Right renal cortex interstitium (tissue), 3 donors: ENCODE measurements at places on chromosomes 1 and 21.

DNA sequence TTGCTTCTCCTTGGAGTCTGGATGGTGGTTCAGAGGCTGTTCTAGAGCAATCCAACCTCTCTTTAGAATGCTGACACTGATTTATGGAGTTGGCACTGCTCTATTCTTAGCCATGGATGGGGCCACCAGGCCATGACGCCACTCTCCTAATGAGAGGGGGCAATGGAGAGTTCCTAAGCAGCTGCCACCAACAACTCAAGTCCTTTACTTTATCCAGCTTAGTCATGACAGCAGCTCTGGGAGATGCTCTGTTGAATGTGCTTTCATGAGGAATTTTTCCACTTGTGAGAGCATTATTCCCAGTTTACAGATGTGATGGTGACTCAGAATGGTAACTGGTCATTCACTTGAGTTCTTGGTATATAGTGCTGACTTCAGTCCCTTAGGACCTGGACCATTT is 366.3 kb downstream of the HHAT start:
- DNase-seq: no peak

DNA sequence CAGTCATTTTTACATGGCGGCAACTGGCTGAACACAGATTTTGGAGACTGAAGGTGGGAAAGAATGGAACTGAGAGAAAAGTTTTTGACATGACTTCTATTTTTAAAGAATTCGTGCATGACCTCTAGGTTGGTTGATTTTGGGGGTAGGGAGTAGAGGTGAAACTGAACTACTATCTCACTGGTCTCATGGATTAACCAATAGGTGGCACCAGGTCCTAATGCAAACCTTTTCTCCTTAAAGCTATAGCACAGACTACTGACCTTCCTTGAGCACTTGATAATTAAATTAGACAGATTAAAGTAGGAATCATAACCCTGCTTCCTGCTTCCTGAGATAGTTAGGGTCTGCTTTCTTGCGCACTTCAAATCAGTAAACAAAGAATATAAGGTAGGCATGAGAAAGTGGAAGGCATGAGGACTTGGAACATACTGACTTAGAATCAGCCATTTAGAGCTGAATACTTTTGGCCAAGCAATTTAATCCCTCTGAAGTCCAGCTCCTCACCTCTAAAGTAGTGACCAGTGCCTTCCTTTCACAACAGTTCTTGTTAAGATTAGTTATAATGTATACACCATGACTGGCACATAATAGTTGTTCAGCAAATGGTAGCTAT is 206.0 kb downstream of the CENPF start:
- no peak for DNase-seq

DNA sequence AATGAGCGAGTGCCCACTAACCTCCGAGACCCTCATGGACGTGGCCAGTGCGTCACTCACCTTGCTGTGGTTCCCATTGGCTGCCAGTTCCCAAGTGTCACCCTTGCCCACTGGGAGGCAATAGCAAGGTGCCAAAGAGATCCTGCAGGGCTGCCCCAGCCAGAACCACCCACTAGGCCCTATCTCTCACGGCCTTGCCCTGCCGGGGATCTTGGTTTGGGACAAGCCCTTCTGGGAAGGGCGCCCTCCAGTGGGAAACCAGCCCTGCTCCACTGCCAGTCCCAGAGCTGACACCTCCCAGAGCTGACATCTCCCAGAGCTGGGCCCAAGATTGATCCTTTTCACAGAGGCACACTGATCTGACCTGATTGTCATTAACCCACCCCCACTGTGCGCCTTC is 2.1 kb upstream of the SELENON start:
- DNase-seq: no peak

DNA sequence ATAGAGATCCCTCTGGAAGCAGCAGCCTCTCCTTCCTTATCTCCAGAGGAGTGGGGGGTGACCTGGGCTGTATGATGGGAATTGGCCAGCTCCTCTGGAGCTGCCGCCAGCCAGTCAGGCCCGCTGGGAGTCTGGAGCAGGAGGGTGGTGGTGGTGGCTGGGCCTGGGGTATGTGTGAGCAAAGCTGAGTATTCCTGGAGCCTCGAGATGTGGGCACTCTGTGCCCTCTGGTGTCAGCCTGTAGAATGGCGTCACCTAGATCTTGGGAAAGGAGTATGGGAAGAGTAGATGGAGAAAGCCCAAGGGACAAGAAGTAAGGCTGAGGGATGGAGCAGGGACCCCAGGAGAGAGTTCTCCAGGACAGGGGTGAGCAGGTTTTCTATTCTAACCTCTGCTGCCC is 16.0 kb downstream of the VANGL2 start:
- no peak for DNase-seq

DNA sequence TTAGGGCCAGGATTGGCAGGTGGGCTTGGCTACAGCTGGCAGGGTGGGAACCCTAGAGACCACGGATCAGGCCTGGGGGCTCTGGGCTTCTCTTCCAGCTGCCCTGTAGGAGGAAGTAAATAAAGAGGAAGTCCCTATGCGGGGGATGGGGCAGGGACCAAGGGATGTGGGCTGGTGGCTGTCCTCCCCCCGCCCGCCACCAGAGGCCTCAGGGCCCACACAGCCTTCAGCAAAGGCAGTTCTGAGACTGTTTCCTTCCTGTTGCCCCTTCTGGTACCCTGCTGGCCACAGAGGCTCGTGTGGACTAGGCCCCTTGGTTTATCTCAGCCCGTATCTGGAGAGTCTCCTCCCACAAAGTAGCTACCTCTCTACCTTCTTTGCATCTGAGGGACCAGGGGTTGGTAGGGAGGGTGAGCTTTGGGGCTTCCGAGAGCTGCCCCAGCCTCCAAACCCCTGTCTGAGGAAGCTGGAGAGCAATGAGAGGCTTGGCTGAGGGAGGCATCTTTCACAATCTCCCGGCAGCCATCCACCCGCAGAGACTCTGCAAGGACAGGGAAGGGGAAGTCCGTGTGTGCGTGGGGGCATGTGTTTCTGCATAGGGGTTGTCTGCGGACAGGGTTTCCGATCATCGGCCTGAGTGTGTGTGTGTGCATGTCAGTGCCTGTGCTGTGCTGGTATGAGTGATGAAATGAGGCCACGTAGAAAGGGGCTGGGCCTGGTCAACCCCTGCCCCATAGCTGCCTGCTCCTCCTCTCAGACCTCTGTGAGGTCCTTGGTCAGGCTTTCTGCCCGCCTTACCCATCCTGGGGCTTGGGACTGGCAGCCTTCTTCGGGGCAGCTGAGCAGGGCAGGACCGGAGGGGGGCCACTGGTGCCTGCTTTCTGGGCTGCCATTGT is 12.5 kb downstream of the RPS6KA1 start:
- no peak for DNase-seq

- no peak for DNase-seq
These were observed 47.9 kb downstream of the NPHP4 start for GRCh38 chr1:5944154-5944842.
